ENCODE measurements at places on chromosomes 2 and 18.
A peak's percentile ranks its signal among the peaks of the same experiment; 100 is the strongest.

- peak; percentile 22 for DNase-seq
Observed at GRCh38 chr2:218991674-218992168, 1.5 kb downstream of the CRYBA2 start.

DNA sequence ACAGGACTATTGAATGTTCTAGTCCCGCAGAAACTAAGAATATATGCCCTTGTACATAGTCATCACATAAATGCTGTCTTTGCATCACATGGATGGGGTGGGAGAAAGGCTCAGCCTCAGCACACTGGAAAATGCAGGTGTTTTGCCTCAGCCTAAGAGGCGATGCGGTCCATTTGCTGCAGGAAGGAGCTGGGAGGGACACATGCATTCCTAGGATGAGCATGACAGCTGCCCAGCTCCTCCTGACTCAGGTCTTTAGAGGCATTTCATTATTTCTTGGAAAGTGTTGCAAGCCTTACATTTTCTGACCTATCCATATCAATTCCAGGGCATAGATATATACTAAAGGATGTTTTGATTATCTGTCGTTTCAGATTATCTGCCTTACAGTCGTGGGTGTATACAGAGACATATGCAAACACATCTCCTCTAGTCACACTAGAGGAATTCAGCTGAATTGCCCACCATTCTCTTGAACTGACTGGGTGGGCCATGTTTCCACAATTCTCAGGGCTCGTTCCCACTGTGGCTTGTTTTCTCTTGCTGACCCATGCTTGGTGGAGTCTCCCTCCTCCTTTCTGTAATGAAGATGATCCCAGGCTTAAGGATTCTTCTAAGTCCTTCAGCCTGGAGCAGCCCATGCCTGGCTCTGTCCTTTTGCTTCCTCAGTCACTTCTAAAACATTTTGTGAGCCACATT lies 156.9 kb downstream of the SETBP1 start:
- no peak for DNase-seq

DNA sequence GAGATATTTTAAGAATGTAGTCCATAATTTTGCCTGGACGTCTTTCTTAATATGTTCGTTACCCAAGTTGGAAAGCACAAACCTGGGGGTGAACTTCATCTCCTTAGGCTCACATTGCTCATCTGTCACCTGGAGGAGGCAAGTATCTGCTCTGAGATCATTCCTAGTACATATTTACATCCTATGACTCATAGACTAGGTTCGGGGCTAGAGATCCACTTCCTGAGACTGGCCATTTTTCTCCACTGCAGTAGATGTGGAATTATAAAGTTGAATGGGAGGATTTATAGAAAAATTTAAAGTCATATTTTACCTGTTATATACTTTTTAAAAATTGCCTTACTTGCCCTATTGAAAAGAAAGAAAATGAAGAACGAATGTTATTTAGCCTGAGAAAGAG lies 77.5 kb upstream of the PROKR1 start:
- no peak for DNase-seq

GRCh38 chr2:60064687-60065389 lies 488.6 kb downstream of the BCL11A start:
- DNase-seq: peak; percentile 6

DNA sequence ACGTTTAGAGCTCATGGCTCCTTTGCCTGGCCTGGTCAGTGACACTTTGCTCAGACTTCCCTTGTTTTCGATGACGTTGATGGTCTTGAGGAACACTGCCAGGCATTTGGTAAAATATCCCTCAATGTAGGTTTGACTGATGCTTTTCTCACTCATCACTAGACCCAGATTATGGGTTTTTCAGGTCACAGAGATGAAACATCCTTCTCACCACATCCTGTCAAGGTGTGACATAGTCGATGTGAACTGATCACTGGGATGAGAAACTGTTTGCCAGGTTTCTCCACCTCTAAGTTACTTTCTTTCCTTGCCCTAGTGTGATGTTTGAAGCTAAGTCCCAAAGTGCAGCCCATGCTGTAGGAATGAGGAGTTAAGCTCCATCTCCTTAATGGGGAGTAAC lies 81.5 kb downstream of the AFF3 start:
- DNase-seq: no peak

DNA sequence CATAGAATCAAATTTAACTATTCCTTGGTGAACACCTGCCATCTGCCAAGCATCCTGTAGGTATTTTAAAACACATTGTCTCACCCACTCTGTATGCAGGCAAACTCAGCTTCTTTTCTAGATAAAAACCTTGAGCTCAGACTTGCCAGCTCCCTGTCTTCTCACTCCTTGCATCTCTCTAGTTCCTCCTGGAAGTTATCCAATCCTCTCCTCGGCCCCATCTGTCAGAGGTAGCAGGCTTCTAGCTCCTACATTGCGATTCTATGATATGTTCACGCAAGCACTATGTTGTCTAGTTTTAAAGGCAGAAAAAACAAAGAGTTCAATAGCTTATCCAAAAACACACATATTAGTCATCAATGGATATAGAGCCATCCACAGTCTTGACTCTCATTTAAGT lies 67.0 kb upstream of the APCDD1 start:
- no peak for DNase-seq
